ENCODE measurements at places on chromosomes 12 and 14.

DNA sequence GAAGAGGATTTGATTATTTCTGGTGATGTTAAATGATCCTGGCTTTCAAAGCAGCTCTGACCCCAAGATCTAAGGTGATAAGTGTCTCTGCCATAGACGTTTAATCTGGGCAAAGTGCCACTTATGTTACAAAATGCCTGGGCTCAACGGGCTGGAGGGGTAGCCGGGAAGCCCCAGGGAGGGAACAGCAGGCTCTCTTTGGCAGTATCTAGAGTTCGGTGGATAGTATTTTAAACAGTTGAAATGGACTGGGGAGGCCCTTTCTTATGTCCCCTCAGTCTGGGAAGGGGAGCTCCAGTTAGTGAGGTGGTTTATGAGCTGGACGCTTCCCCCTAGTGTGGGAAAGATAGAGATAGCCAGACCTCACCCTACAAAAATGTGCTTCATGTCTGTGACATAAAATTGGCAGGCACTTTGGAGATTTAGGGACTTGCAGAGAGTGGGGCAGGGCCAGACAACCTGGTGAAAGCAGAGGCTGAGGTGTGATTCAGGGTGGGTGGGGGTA lies 5.5 kb upstream of the HOXC11 start:
- DNase-seq, result no peak

DNA sequence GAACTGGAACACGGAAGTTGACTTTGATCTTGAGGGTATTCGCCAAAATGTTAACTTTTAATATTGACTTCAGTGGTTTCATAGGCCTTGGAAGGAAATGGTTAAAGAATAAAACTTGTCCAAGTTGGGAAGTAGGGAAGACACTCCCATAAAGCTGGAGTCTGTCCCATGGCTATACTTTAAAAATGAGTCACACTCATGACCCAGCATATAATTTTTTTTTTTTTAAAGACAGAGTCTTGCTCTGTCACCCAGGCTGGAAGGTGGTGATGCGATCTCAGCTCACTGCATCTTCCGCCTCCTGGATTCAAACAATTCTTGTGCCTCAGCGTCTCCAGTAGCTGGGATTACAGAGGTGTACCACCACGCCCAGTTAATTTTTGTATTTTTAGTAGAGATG lies 19.6 kb downstream of the TMPRSS12 start:
- no peak for DNase-seq

DNA sequence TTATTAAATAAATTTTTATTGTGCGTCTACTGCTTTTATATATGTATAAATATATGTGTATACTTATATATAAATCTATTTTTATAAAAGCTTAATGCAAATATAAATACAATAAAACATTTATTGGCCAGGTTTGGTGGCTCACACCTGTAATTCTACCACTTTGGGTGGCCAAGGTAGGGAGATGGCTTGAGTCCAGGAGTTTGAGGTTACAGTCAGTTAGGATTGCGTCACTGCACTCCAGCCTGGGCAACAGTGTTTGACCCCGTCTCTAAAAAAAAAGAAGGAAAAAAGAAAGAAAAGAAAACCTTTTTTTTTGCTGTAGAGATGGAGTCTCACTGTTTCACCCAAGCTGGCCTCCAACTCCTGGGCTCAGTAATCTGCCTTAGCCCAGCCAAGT lies 20.9 kb downstream of the ACTR6 start:
- no peak for DNase-seq

DNA sequence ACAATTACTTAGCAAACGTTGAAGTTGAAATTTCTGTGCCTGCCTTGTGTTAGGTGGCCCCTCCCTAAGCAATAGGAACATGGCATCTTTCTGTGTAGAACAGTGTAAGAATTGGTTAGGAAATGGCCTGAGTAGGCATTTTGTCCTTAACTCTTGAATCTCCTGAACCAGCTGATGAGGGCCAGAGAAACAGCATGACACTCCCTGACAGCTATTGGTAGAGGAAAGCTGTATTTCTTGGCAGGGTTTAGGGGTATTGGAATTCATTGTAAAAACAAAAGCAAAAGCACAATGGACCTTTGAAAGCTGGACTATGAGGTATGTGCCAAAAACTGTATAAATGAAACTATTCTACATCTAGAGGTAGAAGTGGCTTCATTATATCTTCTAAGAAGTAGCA lies 40.6 kb upstream of the LRTM2 start:
- DNase-seq, result no peak

GRCh38 chr14:28001002-28001401 lies 765.6 kb upstream of the FOXG1 start:
- DNase-seq, result no peak

GRCh38 chr14:74402401-74403251 lies 23.4 kb downstream of the SYNDIG1L start:
- no peak for DNase-seq

DNA sequence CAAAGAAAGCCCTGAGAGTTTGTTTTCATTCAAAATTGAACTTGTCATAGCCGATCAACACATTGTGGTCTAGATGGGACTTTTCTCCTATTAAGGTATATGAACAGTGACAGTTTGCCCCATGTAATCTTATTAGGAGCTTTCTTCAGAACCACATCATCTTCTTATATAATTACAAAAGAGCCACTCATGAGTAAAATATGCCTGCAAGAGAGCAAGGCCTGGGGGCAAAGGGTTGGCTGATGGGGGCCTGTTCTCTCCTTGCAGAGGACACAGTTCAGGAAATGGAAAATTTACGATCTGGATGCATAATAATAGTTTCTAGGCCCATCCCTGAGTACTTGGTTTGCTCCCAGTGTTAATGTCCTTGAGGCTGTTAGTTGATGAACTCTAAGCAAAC lies 87.8 kb downstream of the FLRT2 start:
- DNase-seq, result no peak

GRCh38 chr14:97120611-97121031 lies 323.4 kb downstream of the VRK1 start:
- DNase-seq, result peak; percentile 37

GRCh38 chr14:29410581-29410980 lies 517.1 kb downstream of the PRKD1 start:
- no peak for DNase-seq

GRCh38 chr14:90778571-90779255 lies 37.5 kb downstream of the TTC7B start:
- DNase-seq, result no peak
